NCI-H1092 treated with DMSO at 0.1 percent for 48 hours (cell line): ENCODE measurements at places on chromosomes 6 and 20.
A peak's percentile ranks its signal among the peaks of the same experiment; 100 is the strongest.

DNA sequence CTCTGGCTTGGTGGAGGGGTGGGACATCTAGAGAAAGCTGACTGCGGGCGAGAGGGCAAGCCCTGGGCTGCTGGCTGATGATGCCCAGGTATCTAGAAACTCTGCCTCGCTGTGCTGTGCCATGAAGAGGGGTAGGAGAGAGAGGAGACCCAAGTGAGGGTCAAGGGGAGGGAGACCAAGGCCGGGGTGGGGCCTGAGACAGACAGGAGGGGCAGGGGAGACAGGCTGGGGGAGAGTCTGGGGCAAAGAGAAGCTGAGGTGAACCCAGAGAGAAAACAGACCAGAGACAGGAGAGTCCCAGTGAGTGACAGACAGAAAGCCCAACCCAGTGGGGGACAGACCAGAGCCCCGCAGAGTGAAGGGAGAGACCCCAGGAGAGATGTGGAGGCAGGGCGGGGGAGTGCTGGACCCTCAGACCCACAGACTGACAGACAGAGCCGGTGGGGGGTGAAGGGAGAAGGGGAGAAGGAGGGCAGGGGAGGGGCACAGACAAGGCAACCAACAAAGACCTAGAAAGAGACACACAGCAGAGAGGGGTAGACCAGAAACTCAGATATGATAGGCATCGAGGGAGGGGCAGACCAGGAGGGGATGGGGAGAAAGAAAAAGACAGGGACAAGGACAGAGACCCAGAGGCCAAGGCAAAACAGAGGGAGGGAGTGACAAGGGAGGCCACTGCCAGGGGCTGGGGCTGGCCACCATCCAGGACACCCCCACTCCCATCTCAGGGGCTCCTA, 5.9 kb downstream of the TEAD3 start:
- DNase-seq, result no peak

DNA sequence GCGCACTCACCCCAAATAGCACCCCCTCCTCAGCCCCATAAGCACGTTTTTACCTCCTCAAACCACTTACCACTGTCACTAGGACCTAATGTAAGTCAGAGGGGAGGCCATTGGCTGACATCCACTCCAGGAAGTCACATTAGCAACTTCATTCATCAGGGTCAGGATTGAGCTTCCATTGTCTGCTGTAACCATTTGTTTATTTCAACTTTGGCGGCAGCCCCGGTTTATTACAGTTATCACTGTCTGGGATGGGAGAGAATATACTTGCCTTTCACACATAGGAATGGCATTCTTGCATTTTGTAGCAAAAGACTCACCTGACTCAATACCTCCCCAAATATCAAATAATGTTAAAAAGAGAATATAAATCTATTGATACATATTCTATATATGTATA, 38.3 kb downstream of the MAFB start:
- DNase-seq, result no peak

- DNase-seq, result peak; percentile 74
Measured at GRCh38 chr6:148432462-148433195, 90.0 kb downstream of the SASH1 start.

- DNase-seq, result no peak
Measured at GRCh38 chr20:18589941-18590674, 2.3 kb downstream of the DTD1 start.

- DNase-seq, result no peak
Measured at GRCh38 chr20:17936761-17937732, 31.5 kb downstream of the SNX5 start.
